Activated CD4-positive, alpha-beta T cell treated with anti-CD3 and anti-CD28 coated beads, Interleukin-2, amount 50 U/mL, for 4 hours (primary cell): ENCODE measurements at places on chromosomes 1 and 21.

GRCh38 chr1:214377886-214378285 lies 96.9 kb downstream of the SMYD2 start:
- no peak for DNase-seq

DNA sequence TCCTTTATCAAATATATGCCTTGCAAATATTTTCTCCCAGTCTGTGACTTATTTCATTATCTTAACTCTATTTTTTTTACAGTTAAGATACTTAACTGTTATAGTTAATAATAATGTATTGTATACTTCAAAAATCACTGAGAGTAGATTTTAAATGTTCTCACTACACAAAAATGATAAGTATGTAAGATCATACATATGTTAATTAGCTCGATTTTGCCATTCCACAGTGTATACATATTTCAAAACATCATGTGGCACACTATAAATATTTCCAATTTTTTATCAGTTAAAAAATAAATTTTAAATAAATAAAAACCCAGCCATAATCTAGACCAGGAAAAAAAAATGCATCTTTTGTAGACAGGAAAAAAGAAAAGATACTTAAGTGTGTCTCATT lies 27.2 kb downstream of the CTTNBP2NL start:
- no peak for DNase-seq

DNA sequence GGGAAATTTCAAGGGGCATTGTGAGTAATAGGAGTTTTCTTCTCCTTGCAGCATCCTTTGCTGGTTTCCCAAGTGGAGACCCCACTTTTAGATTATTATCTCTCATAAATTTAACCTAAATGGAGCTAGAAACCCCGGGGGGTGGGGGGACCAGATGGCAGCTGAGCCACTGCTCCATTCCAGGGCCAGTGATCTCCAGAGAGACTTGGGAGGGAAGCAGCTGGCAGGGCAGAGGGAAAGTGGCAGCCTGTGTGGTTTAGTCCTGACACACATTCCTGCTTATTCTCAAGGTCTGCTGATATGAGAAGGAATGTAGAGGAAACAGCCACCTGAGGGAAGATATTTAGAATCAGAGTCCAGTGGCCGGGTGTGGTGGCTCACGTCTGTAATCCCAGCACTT lies 16.3 kb downstream of the PCP4L1 start:
- no peak for DNase-seq

DNA sequence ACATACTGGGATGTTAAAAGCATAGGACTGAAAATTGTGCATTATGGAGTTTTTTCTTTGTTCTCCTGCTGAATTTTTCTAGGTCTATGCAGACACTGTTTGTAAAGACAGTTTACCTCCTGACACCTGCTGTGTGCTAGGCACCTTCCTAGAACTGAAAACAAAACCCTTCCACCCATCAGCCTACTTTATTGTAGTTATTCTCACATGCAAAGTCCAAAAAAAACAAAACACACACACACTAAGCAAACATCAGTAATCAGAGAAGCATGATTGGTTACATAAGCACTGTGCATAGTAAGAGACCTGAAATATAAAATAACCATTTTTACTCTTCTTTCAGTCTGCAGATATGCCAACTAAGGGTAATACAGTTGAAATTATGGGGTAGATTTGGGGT lies 195.1 kb downstream of the CRB1 start:
- no peak for DNase-seq

- DNase-seq: no peak
Observed at GRCh38 chr1:115237507-115237906, 100.5 kb downstream of the NGF start.

DNA sequence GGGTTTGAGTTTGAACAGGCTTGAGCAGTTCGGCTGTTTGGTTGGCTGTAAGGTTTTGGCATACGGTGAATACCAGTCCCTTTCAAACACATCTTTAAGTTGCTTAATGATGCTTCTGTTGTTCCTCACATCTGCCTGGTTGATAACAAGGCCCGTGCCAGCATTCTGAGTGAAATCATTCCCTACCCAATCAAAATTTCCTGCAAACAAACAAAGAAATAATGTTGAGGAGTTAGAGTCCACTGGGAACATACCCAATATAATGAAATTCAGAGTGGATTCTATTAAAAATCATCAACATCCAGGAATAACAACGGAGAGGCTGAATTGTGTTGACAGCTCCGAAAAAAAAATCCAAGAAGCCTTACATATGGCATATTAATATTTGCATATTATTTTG lies 91.0 kb upstream of the MAP1LC3C start:
- no peak for DNase-seq

DNA sequence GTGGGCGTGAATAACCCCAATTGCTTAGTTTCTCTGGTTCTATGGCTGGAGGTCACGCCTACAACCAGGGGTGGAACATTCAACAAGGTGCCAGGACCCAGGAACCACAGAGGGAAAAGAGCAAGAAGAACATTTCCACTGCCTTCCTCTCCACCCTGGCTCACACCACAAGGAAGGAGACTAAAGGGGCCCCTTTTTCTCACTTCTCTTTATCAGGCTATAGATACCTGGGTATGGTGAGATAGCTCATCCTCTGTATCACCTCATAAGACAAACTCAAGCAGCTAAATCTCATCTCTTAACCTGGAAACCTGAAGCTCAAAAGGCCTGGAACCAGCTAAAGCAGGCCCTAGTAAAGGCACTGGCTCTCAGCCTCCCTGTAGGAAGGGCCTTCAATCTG lies 438.8 kb upstream of the OLFM3 start:
- DNase-seq: no peak

DNA sequence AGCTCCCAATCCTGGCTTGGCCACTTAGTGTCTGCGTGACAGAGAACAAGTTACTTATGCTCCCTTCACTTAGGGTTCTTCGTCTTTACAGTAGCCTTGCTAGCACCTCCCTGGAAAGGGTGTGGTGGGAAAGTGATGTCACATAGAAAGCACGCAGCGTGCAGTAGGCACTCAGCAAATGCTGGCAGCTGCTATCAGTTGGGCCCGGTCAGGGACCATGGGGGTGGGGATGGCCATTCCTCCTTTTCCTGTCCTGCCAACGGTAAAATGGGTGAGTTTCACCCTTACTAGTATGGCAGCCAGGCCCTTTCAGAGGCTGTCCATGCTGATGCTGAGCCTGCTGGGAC lies 6.2 kb upstream of the KCNA10 start:
- DNase-seq: no peak

- no peak for DNase-seq
Observed at GRCh38 chr1:3658231-3658615, 5.9 kb downstream of the TP73 start.

GRCh38 chr1:25668931-25669573 lies 52.5 kb downstream of the MAN1C1 start:
- no peak for DNase-seq

GRCh38 chr1:214349781-214350180 lies 68.8 kb downstream of the SMYD2 start:
- DNase-seq: no peak

- DNase-seq: no peak
Observed at GRCh38 chr21:39003982-39004633, 179.1 kb downstream of the PSMG1 start.

GRCh38 chr1:192118881-192119405 lies 39.3 kb upstream of the RGS18 start:
- DNase-seq: no peak

DNA sequence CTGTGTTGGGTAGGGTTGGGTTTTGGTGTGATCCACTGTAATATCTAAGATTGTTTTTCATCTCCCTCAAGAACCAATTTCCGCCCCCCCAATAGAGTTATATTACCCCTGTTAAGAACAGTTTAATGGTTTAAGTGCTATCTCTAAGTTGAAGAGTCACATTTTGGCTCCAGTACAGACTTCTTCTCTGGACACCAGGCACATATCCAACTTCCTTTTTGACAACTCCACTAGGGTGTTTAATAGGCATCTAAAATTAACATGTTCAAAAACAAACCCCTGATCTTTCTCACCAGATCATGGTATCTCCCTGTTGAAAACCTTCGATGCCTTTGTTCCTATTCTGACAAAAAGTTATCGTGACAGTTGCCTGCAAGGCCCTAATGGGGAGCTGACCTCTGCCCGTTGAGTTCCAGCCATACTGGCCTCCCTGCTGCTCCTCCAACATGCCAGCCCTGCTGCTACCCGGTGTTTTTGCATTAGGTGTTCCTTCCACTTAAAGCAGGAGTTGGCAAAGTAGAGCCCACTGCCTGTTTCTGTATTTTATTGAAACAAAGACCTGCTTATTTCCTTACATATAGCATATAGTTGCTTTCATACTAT lies 18.6 kb downstream of the USP24 start:
- DNase-seq: no peak

DNA sequence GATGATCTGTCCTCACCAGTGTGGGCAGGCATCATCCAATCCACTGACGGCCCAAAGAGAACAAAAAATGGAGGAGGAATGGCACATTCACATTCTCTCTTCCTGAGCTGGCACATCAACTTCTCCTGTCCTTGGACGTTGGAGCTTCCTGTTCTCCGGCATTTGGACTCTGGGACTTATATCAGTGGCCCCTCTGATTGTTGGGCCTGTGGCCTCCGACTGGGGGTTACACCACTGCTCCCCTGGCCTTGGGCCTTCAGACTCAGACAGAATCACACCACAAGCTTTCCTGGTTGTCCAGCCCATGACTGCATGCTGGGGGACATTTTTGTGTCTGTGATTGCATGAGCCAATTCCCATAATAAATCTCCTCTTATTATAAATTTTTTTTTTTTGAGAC lies 20.1 kb downstream of the IFNLR1 start:
- no peak for DNase-seq

DNA sequence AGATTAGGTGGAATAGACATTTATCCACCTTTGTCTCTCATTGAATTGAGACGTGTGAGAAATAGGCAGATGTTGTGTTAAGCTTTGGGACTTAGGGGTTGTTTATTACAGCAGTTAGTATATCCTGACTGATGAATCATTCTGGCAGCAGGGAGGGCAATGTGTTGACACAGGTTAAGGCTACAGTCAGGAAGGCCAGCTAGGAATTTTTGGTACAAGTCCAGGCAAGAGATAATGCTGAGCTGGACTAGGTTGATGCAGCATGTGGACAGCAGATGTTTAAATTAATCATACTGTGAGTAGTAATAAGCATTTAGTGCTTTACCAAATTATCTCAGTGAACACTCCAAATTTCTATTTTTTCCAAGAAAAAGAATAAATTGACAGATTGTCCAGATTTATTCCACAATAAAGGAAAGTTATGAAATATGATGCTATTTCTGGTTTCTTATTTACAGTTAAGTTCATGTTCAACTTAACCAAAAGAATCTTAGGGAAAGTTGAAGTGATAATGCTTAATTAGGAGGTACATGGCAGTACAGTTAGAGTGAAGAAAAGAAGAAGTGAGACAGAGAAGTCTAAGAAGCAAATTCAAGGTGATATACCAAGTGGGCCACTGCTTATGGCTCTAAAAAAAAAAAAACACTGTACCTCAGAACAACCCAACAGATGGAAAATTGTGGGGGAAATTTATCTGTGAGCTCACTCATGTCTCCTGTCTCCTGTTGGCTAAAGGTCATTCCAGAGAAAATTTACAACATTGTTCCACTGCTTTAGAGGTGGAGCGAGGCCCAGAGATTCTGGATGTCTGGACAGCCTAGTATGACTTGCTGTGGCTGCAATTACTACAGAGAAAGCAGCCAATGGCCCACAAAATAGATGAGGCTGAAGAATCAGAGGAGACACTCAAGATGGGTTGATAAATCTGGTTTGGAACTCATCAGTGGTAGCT lies 102.7 kb upstream of the C21orf91 start:
- no peak for DNase-seq

- DNase-seq: no peak
Observed at GRCh38 chr1:99600782-99601181, 45.1 kb upstream of the PALMD start.

- DNase-seq: no peak
Observed at GRCh38 chr1:85862456-85862855, 154.2 kb upstream of the ZNHIT6 start.

DNA sequence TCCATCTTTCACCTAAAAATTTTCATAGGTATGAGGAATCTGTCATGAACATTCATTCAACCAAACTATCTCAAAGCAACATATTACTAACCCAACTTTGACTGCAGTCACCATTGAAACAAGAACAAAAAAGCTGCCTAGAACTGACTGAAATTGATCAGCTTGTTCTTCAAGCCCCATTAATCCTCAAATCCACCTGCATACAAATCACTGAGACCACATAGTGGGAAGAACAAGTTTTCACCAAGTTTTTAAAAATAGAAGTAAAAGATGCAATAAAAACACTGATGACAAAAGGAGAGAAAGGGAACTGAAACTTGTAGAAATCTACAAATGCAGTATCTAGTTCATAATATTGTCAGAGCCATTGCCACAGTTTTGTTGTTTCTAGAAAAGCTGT lies 6.1 kb downstream of the SORT1 start:
- no peak for DNase-seq

DNA sequence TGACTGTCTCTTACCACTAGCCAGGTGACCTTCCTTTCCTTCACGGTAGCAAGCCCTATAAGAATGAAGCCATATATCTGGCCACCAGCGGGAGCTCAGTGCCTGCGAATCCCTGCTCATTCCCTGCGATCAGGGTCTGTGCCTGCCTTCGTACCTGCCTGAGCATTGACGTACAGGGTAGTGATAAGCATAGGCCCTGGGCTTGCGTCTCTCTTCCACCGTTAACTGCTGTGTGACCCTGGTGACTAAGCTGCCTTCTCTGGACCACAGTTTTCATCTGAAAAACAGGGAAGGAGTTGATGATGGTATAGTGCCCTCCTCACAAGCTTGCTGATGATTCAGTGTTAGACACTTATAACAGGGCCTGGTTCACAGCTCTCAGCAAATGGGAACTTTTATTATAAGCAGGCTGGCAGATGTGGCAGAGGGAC lies 4.1 kb downstream of the ZC3H12A start:
- DNase-seq: peak; percentile 66
